ENCODE measurements at places on chromosomes 2 and 18.

GRCh38 chr2:45761635-45762034, 110.2 kb downstream of the PRKCE start:
- DNase-seq, result no peak

DNA sequence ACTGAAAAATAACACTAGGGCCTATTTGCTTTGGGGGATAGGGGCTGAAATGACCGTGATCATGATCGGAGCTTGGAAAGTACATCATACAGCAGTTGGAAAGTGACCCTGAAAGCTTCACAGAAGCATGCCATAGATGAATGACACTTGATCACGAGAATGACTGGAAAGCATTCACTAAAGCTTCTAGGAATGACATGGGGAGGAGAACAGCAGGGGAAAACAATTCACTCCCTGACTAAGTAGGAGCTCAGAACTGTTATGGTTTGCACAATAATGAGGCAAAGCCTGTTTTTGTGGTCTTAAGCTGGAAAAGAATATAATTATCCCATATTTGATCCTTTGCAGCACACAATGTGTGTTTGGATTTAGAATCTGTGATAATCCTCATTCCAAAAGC, 237.5 kb downstream of the NOL4 start:
- DNase-seq, result no peak

DNA sequence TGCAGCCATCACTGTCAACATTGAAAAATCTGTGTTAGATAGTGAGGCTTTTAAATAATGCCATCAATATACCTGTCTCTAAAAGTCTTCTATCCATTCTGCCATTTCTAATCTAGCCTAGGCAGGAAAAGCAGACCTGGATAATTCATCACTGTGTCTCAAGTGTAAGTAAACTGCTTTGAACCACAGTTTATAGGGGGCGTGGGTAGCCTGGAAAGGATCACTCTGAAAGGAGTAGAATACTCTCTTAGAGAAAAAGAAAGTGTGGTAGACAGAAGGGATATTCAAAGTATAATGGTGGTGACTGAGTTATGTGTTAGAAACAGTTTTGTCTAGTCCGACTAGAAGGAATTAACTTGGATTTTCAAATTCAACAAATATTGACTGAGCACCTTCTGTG, 40.8 kb downstream of the CERS6 start:
- DNase-seq, result no peak

DNA sequence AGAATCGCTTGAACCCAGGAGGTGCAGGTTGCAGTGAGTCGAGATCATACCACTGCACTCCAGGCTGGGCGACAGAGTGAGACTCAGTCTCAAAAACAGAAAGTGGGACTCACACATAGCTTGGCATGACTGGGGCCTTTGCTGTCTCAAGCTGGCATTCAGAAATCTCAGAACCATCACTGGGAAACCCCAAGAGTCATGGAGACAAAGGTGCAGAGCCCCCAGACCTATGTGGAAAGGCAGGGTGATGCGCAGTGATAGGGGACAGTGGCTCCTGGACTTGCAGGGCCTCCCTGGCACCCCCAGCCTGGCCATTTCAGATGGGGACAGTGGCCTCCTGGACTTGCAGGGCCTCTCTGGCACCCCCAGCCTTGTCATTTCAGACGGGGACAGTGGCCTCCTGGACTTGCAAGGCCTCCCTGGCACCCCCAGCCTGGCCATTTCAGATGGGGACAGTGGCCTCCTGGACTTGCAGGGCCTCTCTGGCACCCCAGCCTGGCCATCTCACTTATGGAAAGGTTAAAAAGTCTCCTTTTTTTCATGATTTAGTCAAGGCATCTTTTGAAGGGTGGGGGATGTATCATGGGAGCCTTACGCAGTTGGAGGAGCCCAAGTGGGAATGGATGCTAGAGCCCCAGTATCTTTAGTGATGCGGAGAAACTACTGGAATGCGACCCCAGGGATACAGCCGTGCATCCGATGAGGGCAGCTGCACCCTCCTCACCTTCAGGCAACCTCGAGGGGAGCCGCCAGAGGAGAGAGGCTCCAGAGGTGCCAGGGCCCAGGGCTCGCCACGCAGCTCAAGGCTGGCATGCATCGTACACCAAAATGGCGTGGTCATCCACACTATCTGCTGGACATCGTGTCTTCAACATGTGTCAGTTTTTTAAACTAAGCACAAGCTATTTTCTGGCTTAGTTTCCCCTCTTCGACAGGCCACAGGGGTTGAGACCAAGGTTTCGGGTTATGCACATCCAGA, 30.5 kb downstream of the ZNF516 start:
- no peak for DNase-seq

DNA sequence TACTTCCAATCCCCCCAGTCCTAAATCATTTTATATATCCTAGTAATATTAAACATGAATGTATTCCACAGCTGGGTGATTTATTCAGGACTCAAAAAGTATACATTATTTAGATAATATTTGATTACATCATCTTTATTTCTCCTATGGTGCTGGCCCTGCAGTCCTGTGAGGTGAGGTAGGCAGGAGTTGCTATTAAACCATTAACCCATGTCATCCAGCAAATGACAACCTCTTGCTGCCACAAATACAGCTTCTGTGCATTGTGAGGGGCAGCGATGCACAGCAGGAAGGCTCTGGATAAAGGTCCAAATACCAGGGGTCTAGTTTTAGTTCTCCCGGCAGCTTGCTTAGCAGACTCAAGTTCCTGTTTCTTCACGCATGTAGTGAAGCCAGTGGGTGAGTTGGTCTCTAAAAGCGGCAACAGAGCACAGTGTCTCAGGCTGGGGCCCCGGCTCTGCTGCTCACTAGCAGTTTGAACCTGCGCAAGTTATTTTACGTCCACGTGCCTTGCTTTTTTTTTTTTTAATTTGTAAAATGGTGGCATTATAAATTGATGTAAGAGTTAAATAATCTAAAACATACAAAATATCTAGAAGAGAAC, 36.1 kb downstream of the INSIG2 start:
- DNase-seq, result no peak

GRCh38 chr2:71336802-71337201, 5.2 kb downstream of the ZNF638 start:
- no peak for DNase-seq

GRCh38 chr2:199461711-199462346, 4.1 kb upstream of the SATB2 start:
- no peak for DNase-seq

All from NCI-H774 (cell line).